ENCODE measurements at places on chromosomes 6 and 20.

DNA sequence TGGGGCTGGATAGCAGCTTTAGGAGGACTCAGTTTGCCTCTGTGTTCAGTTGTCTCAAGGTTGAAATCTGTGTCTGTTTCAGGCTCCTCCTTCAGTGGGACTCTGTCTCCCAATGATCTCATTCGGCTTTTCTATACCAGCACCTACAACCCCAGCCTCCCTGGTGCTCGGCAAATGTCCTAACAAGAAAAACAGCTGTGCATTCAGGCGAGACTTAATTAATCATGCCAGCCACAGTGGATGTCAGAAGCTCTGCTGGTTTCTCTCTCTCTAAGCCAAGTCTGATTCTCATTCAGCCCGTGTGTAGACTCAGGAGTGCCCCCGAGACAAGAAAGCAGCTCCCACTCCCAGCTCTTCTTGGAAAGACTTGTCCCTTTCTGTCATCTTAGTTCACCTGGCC, 46.8 kb downstream of the SUN5 start:
- DNase-seq, result no peak

DNA sequence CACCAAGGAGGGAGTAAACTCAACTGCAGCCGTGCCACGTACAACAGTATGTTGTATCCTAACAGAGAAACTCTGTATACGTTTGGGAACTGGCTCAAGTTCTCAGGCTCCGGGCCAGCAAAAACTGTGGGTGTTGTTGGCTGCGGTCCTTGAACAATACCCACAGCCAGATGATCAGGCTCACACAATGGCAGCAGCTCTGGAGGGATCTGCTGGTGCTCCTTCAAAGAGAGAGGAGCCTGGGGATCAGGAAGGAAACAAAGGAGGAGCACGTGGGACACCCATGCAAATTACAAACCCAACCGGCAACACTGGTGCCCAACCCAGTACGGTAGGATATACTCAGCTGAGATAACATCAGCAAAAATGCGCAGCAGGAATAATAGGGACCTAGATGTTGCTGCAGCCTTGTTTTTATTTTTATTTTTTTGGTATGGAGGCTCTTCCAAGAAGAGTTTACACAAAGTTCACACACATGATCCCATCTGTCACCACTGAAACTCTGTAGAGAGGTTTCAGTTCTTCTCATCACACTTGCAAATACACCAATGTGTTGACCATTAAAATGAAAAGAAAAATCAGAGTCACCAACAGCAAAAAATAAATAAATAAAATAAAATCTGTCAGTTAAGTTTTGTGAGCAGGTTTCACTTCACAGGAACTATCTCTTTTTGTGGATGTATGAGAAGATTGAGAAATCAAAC, 41.2 kb upstream of the PDE10A start:
- DNase-seq, result no peak

GRCh38 chr6:11920566-11920965, 91.5 kb upstream of the HIVEP1 start:
- DNase-seq, result no peak

- DNase-seq, result no peak
Observed at GRCh38 chr6:8029243-8029870, 34.8 kb downstream of the BLOC1S5 start.
